ENCODE measurements at places on chromosomes 7 and 10.

- no peak for DNase-seq
Observed at GRCh38 chr10:90126256-90126595, 424.8 kb downstream of the KIF20B start.

GRCh38 chr10:124091646-124092249 is 1.6 kb downstream of the CHST15 start:
- no peak for DNase-seq

GRCh38 chr10:62244785-62245467 is 23.7 kb downstream of the RTKN2 start:
- no peak for DNase-seq

GRCh38 chr10:117005026-117005526 is at the start of gene SHTN1:
TSS of gene SHTN1 (minus strand) at chr10:117005187. CDS start at chr10:117005079, 108 bp downstream.
- DNase-seq, result no peak
